AG04450 (cell line): ENCODE measurements at places on chromosomes 12 and 14. TPM values are rescaled to one million over a fixed set of nuclear protein-coding genes. Genes with fewer than 3 reads are reported as not detected.

GRCh38 chr14:32696325-32697091 lies 242.2 kb upstream of the NPAS3 start:
- DNase-seq = no peak

Gene SCYL2
- 35.4 and 50.3 TPM in 2 replicates for polyA plus RNA-seq

Gene KRT6C
- polyA plus RNA-seq = not detected in 2 replicates

DNA sequence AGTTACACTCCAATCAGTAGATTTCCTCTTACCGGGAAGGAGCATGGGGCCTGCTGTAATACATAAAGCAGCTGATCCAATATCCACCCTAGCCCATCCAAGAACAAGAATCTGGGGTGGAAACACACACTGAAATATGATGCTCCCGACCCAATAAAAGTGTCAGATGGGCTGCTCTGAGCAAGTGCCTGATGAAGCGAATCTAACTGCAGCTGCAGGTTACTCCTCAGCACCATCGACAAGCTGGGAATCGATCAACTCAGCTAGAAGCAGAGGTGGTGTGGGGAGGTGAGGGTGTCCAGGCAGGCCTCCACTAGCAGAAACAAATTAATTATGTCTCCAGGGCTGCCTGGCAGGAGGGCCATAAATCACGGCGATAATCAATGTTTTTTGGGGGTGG lies 64.0 kb upstream of the WSCD2 start:
- DNase-seq = no peak

GRCh38 chr12:81329085-81329484 lies 251.2 kb downstream of the ACSS3 start:
- DNase-seq = no peak

Gene HSPA2
- 18.2 and 21.4 TPM in 2 replicates for polyA plus RNA-seq

Gene SLC7A7
- polyA plus RNA-seq = 7.5 and 7.7 TPM in 2 replicates

DNA sequence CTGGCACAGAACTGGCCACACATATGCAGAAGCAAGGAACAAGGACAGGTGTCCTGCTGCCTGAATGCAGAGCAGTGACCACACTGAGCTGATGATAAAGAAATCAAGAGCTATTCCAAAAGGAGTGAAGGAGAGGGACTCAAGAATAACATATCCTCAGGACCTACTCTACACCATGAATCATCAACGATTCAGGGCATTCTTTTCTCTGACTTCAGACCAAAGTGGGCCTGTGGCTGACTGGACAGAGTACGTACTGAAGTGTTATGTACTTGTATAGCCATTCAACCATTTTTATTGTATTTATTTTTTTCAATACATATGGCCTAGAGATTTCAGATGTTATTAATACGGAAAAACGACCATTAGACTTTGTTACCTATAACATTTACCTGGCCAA lies 177.5 kb upstream of the TMTC1 start:
- DNase-seq = no peak

DNA sequence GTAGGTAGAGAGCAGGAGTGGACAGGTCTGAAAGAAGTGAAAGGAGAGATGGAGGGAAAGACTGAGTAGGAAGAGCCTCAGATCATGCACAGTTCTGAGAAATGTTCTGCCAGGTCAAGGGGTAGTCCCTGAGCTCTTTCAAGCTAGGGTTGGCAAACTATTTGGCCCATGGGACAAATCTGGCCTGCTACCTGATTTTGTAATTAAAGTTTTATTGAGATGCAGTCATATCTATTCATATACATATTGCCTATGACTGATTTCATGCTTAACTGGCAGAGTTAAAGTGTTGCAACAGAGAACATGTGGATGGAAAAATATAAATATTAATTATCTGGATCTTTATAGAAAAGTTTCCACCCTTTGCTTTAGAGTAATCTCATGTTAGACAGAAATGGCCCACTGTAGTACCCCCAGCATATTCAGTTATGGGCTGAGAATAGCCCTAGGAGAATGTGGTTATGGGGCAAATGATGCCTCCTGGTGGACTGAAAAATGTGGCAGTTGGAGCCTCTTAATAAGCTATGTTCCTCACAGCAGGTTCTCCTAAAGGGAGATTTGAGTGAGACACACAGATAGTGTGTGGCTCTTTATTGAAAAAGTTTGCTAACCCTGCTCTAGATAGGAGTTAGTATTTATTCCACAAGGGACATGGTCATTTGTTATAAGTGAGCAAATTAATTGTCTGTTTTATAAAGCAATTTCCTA lies 476.9 kb downstream of the LRIG3 start:
- no peak for DNase-seq

DNA sequence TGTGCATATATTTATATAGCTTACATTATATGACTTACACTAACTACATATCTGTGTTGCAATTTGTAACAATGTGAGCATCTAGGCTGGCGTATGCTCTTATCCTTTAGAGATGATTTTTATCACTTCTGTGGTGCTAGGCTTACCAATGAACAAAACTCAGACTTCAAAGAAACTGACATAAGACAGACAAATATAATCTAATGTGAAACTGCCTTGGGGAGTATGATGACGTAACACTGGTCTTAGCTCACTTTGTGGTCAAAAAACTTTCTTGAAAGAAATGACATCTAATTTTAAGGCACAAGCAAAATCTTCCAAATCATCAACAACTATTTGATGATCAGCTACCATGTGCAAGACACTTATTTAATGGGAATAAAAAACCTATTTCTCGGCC lies 50.0 kb downstream of the SOX5 start:
- DNase-seq = no peak
